Ammon's horn (tissue), 1 donor: ENCODE measurements at places on chromosomes 11 and 22.

DNA sequence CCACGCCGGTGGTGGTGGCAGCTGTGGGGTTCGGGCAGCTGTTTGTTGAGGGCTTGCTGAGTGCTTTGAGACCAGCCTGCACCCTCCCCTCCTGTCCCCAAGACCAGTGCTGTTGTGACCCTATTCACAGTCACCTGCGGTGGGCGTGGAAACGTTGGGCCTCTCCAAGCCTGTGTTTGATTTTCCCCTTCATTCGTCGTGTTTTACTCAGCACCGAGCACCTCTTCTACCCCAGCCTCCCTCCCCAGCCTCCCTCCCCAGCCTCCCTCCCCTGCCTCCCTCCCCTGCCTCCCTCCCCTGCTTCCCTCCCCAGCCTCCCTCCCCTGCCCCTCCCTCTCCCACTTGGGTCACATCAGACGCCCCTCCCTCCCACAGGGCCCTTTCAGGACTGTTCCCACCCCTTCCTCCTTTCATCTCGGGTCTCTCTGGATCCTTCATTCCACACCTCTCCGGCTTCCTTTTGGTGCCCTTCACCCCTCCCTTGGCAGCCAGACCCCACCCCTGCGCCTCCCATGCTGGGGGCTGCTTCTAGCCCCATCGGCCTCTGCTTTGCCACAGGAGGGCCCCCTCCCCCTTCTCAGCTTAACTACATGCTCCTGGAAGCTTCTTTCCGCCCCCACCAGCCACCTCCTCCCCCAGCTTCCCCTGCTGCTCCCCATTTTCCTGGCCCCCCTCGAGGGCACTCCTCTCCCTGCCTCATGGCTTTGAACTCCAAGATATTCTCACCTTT, 14.8 kb downstream of the FRMD8 start:
- DNase-seq, result no peak

GRCh38 chr11:9669954-9670353, 6.1 kb downstream of the SWAP70 start:
- DNase-seq, result no peak

- DNase-seq, result no peak
Observed at GRCh38 chr22:49260681-49261580, 566.7 kb downstream of the BRD1 start.

- no peak for DNase-seq
Observed at GRCh38 chr11:22069844-22070243, 123.0 kb upstream of the ANO5 start.
